ENCODE measurements at places on chromosomes 12 and 14.

DNA sequence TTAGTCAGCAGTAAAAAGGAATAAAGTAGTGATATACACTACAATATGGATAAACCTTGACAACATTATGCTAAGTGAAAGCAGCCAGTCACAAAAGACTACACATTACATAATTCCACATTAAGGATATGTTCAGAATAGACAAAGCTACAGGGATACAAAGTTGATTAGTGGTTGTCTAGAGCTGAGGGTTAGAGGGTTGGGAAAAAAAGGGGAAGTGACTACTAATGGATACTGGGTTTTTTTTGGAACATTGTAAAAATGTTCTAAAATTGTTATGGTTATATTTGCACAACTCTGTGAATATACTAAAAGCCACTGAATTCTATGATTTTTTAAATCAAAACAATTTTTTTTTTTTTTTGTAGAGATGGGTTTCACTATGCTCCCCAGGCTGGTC, 4.8 kb upstream of the NGDN start:
- DNase-seq = no peak

- no peak for DNase-seq
Measured at GRCh38 chr12:111025301-111025700, 104.9 kb upstream of the MYL2 start.

- no peak for DNase-seq
Measured at GRCh38 chr12:2228535-2228934, 175.7 kb downstream of the CACNA1C start.

- no peak for DNase-seq
Measured at GRCh38 chr14:25117342-25117741, 67.4 kb upstream of the STXBP6 start.

GRCh38 chr12:118292836-118293235, 79.9 kb downstream of the TAOK3 start:
- DNase-seq = no peak

DNA sequence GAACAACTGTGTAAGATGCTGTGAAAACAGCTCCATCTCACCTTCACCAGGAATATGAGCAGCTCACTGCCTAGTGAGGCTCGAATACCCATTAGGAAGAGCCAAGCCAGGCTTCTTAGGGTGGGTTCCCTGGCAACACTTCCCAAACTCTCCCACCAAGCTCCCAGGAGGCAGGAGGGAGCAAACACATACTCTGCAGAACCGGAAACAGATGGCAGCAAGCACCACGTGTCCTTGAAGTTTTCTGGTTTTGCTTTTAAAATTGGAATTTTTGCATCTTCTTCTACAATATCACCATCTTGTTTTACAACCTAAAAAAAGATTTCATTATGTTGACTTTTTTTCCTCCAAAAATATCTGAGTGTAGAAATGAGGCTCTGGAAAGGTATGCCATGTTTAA, 186.7 kb downstream of the ZFP36L1 start:
- DNase-seq = no peak

DNA sequence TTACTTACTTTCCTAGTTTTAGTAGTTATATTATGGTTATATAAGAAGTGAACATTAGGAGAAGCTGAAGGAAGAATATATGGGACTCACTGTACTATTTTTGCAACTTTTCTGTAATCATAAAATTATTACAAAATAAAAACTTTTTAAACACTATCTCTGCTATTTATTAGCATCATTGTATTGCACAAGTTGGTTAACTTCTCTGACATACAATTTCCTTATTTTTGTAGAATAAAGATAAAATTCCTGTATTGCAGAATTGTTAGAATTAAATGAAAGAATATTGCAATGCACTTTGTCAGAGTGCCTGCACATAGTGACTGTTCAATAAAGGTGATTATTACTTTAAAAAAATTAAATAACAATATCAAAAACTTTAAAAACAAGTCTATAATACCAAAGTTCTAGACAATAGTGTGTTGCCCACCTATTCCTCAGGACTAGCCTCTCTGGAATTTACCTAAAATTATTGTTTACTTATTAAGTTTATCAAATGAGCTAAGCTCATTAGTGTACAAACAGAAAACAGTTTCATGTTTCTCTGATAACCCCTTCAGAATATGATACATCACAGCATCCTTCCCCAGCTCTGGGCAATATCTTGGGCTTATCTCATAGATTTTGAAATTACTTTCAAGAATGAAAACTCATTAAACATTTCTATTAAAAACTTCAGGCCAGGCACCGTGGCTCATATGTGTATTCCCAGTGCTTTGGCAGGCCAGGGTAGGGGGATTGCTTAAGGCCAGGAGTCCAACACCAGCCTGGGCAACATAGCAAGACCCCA, 77.4 kb upstream of the TMPO start:
- DNase-seq = no peak

DNA sequence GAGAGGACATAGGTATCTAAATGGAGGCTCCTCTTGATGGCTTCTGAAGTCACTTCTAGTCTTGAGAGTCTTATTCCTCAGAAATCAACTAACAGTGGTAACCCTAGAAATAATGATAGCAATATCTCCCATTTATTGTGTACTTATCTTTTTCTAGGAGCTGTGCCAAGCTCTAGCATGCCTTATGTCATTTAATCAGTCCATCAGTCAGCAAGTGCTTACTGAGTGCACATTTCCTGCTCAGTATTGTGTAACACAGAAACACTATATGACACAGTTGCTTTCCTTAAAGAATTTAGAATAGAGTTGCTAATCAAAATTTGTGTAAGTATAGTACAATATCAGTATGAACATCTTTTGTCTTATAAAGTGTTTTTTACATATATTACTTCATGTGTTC, 36.6 kb downstream of the KRT76 start:
- no peak for DNase-seq

DNA sequence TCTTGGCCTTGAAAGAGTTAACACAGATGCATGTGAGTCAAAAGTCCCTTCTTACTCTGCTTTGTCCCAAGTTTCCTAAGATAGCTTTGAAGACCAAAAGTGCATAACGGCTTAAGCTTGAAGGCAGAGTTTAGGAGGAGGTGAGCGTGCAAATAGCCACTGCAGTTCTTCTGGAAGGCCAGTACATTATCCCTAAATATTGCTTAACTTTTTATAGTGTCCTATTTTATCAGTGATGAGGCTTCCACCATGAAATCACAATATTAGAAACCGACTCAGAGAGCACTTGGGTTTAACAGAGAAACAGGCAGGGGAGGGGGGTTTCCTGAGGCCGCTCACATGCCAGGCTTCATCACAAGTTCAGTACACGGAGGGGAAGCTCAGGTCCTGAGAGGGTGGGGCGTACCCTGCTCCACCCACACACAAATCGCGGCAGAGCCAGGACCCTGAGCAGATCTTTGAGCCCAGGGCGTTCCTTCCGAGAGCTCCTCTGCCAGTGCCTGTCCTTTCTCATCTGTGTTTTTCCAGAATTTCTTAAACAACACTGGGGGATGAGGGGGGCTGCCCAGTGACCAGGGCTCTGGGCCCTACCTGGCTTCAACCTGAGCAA, 26.8 kb upstream of the BDKRB2 start:
- DNase-seq = no peak

DNA sequence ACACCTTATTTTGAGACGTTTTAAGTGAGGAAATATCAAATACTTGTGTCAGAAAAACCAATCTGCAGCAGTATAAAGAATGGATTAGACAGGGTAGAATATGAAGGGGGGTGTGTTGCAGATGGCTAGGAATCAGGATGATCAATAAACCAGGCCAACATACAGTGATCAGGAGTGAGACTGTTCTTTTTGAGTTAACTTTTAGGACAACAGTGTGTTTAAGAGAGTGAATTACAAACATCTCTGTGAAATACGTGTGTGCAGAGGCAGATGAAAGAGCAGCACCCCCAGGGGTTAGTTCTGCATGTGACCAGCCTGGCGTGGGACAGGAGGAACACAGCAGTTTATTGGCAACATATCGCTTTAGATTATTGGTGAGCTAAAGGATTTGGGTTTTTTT, 10.6 kb upstream of the NRDE2 start:
- no peak for DNase-seq

DNA sequence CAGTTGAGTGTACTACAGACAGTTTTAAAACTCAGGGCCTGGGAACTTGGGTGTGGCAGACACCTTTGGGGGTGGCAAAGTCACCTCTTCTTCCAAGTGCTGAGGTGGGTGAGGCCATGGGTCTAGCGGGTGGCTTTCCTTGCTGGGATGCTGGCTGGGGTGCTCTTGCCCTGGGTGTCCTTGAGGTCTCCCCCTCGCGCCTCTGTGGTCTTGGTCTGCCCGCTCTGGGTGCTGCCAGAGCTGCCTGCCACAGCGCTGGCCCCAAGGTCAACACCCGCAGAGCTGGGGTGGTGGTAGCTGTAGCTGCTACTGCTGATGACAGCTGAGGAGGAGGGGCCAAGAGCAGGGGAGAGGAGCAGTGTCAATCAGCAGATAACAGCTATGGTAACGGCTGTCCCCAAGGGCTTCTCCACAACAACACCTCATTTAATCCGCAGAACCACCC, 6.8 kb downstream of the KRT74 start:
- no peak for DNase-seq

GRCh38 chr14:65281991-65282895, 130.3 kb upstream of the FUT8 start:
- DNase-seq = no peak
